ENCODE measurements at places on chromosomes 6 and 20.

- no peak for DNase-seq
Observed at GRCh38 chr20:12528104-12528503, 480.7 kb upstream of the SPTLC3 start.

DNA sequence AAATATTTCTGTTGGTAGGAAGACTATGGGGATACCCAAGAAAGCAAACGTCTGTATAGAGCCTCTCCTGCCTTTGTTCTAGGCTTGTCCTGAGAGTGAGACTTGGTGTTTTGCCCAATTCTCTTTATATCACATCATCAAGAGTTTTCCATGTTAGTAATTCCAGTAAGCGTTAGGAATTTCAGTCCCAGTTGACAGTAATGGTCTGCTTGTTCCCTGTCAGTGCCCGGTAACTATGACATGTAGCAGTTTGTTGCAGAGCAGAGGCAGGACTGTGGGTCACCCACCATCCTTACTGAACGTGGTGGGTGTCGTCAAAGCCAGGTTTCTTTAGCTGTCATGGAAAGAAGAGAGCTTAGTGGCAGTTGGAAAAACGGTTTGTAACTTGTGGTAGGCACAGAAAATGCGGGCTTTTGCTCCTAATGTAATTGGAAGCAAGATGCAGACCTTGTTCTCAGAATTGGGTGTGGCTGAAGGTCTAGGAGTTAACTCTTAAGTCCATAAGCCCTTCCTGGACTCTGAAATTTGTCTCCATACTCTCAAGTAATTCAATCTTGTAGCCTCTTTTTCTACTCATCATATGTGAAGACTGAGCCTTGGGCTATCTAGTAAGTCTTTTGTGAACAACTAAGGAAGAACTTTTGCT, 188.8 kb downstream of the TMEM242 start:
- no peak for DNase-seq

DNA sequence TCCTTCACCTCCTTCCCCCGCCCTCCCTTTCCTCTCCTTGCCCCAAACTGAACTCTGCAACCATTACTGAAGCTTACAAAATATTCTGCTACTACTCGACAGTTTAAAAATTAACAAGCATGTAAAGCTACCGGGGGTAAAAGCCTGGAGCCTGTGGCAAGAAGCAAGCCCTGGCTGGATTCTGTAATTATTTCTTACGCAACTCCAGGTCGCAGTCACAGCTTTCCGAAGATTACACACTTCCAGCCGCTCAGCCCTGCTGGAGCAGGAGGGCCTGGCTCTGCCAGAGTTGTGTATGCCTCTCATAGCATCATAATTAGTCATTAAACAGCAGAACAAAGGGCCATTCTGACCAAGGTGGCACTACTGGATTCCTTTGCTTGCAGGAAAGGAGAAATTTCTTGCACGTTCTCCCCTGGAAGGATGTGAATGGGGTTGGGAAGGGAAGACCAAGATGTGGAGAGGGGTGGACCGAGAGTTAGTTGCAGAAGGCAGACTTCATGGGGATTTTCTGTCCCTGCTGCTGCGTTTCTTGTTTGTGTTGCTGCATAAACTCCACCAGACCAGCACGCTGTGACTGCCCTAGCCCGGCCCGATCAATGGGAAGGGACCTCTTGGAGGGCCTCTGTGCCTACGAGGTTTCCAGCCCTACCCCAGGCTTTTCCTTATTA, 23.6 kb downstream of the FOXQ1 start:
- DNase-seq: no peak

DNA sequence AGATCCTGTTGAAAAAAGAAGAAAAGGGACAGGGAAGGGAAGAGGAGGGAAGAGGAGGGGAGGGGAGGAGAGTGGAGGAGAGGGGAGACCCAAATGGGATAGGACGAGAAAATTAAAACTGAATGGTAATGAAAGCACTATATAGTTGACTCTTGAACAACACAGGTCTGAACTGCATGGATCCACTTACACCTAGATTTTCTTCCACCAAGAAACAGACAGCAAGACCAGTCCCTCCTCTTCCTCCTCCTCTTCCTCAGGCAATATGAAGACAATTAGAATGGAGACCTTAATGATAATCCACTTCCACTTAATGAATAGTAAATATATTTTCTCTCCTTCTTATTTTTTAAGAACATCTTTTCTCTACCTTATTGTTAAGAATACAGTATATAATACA, 113.5 kb downstream of the EPB41L2 start:
- DNase-seq: no peak

DNA sequence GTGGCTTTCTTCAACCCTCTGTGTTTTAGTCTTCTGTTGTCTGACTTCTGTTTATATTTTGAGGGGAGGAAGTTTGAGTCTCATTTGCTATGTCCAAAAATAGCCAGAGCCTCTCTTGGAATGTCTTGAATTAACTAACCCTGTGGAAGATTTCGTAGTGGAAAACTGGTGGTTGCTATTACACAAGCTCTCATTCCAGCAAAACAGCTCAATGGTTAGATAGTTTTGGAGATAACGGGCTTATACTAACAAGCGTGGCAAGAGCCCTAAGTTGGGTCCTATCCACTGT, 1.6 kb downstream of the CCN2 start:
- no peak for DNase-seq

DNA sequence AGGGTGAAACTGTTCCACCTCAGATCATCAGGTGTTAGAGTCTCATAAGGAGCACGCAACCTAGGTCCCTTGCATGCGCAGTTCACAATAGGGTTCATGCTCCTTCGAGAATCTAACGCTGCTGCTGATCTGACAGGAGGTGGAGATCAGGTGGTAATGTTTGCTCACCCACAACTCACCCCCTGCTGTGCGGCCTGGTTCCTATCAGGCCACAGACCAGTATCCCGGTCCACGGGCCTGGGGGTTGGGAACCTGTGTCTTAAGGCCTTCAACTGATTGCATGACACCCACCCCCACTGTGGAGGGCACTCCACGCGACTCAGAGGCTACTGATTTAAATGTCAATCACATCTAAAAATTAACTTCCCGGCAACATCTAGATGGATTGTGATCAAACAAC, 411.2 kb upstream of the SULF2 start:
- no peak for DNase-seq

- DNase-seq: no peak
Observed at GRCh38 chr6:166675736-166676135, 48.7 kb upstream of the RPS6KA2 start.

GRCh38 chr6:121158438-121158837, 175.8 kb downstream of the TBC1D32 start:
- DNase-seq: no peak

DNA sequence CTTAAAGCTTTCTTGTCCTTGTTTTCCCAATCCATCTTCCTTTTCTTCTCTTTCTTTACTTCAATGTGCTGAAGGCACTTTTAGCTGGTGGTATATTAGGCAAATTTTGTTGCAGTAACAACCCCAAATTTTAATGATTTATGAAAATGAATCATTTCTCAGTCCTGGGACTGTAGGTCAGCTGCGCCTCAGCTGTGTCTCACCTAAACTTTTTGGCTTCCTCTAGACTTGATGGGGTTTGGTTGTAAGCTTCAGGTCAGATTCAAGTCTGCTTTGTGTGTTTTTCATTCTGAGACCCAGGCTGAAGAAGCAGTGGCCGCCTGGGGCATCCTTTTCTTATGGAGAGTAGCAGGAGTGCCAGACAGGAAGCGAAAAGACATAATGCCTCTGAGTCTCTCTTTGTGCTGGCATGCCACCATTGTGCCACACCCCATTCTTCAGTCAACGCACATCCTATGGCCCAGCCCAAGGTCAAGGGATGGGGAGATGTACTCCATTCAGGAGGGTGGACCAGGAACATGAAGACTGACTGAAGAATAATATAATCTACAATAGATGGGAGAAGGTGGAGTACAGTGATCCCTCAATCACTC, 28.9 kb upstream of the CD83 start:
- no peak for DNase-seq

GRCh38 chr6:31686483-31686882, 5.6 kb upstream of the LY6G5C start:
- DNase-seq: no peak

Data from T-helper 2 cell (primary cell).